ENCODE measurements at places on chromosomes 11 and 22. TPM values are rescaled to one million over a fixed set of nuclear protein-coding genes. Genes with fewer than 3 reads are reported as not detected.

DNA sequence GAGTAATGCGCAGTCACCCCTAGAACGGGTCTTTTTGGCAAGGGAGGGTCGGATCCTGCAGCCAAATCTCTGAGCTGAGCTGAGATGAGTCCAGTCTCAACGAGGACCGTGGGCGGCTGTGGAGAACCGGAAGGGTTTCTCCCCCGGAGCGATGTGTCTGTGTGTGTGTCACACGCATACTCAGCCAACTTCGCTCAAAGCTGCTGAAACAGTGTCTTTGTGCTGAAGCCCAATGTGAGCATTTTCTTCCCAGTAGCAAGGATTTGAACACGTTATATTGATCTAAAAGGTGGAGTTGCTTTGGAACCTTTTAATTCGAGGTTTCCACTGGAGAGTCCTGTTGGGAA lies 1.4 kb upstream of the CELSR1 start:
- no peak for DNase-seq

- no peak for DNase-seq
Observed at GRCh38 chr11:12180257-12181205, 70.1 kb downstream of the MICAL2 start.

DNA sequence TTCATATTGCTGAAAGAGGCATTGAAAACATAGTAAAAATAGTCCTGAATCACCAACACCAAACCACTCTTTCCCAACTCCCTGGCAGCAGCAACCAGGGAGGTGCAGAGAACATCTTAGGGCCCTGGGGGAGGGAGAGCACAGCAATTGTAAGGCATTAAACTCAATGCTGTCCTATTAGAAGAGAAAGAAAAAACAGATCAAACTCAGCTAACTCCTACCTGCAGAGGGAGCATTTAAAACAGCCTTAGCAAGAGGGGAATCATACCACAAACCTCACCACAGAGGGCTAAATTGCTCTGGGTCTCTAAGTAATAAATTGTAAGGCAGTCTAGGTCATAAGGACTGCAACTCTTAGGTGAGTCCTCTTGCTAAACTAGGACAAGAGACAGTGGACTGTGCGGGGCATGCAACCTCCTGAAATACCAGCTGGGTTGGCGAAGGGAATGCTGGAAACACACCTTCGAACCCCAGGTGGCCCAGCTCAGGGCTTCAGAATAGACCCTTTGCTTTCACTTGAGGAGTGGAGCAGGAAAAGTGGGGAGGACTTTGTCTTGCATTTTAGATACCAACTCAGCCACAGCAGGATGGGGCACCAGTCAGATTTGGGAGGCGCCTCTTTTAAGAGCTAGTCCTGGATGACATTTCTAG lies 697.1 kb upstream of the FAT3 start:
- no peak for DNase-seq

DEPDC7 gene
- 14.2 TPM for polyA plus RNA-seq

BRD1 gene
- polyA plus RNA-seq: 10.3 TPM

GRCh38 chr11:70201882-70202861 lies 924 bp upstream of the FADD start:
- no peak for DNase-seq

CABP4 gene
- not detected for polyA plus RNA-seq

GRCh38 chr11:117535201-117535849 lies 207.7 kb downstream of the CEP164 start:
- DNase-seq: peak; percentile 70

DNA sequence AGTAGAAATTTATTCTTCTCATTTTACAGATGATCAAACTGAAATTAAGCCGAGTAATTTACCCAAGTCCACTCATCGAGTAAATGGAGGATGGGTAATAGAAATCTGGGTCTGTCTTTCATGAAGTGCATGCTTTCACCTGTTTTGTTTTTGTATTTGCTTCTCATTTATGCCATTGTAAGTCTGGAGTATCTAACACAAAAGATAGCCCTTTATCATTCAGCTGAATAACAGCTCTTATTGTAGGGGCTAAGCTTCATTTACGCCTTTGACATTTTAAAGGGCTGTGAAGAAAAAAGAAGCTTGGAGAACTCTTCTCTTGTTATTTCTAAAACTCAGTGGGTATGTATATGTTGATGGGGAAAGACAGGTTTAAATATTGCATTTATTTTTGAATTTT lies 1196.2 kb upstream of the TENM4 start:
- DNase-seq: no peak

- DNase-seq: no peak
Observed at GRCh38 chr22:43437871-43438475, 26.2 kb downstream of the MPPED1 start.

DNA sequence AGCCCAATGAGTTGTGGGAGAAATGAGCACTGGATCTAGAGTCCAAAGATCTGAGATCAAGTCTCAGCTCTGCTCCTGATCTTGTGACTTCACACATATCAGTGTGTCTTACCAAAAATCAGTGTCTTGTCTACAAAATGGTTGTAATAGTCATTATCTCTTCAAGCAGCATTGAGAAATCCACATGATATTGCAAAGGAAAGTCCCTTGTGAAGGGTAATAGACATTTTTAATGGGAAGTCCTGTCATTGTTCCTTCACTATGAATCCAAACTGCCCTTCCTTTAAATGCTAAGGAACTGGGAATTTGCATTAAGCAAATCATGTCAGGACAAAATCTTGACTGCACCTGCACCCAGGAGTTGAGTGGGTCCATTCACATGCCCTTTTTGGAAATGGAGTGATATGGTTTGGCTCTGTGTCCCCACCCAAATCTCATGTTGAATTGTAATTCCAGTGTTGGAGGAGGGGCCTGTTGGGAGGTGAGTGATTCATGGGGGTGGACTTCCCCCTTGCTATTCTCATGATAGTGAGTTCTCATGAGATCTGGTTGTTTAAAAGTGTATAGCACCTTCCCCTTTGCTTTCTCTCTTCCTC lies 51.1 kb downstream of the COMMD9 start:
- no peak for DNase-seq

GRCh38 chr22:34015642-34016041 lies 95.4 kb upstream of the LARGE1 start:
- DNase-seq: no peak

DNA sequence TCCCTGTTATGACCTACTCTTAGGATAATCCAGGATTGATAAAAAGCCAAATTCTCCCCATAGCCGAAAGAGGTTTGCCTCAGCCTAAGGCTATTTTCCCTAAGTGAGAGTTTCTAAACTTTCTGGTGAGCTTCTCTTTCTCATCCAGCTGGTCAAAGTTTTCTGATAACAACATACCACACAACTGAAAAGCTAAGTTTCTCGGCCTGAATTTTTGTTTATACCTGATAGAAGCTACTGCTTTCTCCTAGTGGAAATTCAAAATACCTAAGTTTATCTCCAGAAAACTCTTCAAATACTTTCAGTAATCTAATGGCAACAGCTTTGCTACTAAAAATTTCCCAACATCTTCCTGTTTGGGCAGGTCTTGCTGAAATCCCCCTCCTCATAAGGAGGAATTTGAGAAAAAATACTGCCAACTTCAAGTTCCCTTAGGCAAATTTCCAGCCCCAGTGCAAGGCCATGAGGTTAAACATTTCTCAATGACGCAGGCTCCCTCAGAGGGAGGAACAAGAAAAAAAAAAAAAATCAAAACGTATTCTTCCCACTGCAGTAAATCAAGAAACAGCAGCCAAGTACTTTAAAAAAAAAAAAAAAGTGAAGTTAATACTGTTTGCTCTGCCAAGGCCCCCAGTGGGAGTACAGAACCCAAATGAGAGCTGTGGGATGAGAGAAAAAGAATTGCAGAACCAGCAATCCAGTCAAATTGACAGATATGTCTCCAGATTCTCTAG lies 127.0 kb downstream of the MRTFA start:
- no peak for DNase-seq

GRCh38 chr11:109794501-109794900 lies 298.7 kb upstream of the ZC3H12C start:
- DNase-seq: no peak

FJX1 gene
- 34.5 TPM for polyA plus RNA-seq

- peak; percentile 96 for DNase-seq
Observed at GRCh38 chr11:117316197-117316961, at the start of gene BACE1. Gene BACE1 (minus strand): TSS chr11:117316256. CDS start chr11:117315795, 461 bp downstream.

DNA sequence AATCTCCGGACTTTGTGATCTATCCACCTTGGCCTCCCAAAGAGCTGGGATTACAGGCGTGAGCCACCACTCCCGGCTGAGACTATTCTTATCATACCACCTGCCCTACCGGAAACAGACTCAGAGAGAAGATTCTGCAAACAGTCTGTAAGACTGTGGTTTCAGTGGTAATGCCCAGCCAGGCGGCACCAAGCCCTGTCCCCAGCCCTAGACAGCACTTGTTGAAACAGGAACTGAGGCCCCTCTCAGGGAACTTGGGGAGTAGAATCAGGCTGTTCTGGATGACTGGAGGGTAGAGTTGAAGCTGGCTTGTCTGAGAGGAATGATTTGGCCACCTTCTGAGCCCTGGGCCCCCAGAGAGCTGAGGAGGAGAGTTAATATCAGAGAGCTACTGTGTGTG lies 1.3 kb upstream of the INSC start:
- DNase-seq: no peak

DNA sequence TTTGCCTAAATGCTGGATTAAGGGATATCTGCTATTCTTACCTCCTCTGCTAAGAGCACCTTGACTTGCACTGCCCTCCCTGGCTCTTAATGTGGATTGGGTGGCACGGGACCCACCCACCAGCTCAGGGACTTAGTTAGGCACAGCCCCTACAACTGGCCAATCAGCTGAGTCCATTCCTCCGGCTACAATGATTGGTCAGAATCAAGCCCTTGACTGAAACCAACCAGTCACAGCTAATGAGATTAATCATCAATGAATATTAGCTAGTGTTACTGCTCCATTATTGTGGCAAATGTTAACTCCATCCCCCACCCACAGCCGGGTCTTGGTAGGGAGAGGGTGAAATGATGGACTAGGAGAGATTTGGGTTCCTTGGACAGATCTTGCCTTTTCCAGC lies 328.0 kb downstream of the MN1 start:
- no peak for DNase-seq

NLRX1 gene
- polyA plus RNA-seq: 13.7 TPM

DNA sequence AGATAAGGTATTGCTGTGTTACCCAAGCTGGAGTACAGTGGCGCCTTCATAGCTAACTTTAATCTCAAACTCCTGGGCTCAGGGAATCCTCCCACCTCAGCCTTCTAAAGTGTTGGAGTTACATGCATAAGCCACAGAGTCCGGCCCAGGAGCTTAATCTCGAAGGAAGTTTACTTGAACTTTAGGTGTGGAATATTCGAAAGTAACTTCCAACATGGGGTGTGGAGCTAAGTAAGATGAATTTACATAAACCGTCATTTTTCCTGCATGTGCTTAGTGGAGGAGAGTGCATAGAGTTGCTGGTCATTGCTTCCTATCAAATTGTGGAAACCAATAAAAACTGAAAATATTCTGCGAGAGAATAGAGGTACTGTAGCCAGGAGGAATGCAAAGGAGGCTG lies 1.5 kb downstream of the ATG13 start:
- DNase-seq: no peak

EMID1 gene
- polyA plus RNA-seq: 0.71 TPM

DNA sequence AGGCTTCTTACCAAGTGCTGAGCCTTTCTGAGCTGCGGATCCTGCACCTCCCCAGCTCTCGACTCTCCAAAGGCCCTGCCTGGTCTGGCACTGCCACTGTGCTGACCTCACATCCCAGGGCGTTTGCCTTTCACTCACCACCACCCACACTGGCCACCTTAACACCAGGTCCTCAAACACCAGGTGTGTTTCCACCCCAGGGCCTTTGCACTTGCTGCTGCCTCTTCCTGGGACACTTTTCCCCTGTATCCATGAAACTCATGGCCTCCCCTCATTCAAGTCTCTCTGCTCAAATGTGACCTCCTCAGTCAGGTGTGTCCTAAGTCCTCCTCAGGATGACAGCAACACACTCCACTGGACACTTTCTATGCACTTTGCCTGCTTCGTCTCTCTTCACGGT lies 51.4 kb upstream of the ANO1 start:
- no peak for DNase-seq

GRCh38 chr11:122170815-122171475 lies 54.9 kb upstream of the BLID start:
- DNase-seq: no peak

DNA sequence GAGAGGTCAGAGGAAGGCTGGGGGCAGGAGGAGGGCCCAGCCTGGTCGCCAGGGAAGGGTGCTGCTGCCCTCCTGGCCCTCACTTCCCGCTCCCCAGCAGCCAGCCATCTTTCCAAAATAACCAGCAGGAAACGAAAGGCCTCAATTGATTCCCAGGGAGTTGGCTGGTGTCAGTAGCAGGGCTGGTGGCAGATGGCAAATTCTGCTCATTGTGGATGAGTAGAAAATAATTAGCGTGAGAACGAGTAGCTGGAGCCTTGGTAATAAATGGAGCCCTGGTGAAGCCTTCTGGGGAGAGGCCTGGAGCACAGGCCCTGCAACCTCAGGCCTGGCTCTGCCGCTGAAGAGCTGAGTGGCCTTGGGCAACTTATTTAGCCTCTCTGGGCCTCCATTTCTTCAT lies 31.3 kb downstream of the DAGLA start:
- peak; percentile 56 for DNase-seq

GRCh38 chr11:57527056-57527631 lies 3.4 kb downstream of the TIMM10 start:
- peak; percentile 52 for DNase-seq

- no peak for DNase-seq
Observed at GRCh38 chr11:78940500-78941225, 366.0 kb upstream of the NARS2 start.

GRCh38 chr11:61150706-61151544 lies 10.3 kb downstream of the VPS37C start:
- no peak for DNase-seq

- no peak for DNase-seq
Observed at GRCh38 chr11:129230006-129230405, 37.9 kb upstream of the ARHGAP32 start.

CBLIF gene
- not detected for polyA plus RNA-seq

DNA sequence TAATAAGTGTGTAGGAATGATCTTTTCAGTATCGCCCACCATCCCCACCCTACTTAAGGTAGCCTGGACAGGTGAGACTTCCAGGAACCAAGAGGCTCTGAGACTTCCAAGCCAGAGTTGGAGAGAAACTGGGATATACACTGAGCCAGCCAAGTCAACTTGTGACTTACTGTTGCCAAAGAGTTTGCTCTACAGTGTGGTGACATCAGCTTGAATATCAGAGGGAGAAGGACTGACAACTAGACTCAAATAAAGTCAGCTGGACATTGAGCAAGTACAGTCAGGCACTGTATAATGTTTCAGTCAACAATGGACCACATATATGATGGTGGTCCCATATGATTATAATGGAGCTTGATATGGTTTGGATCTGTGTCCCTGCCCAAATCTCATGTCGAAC lies 1.2 kb upstream of the MMP10 start:
- DNase-seq: no peak

Data from SK-N-SH (cell line).